ENCODE measurements at places on chromosomes 7 and 10.
A peak's percentile ranks its signal among the peaks of the same experiment; 100 is the strongest.

GRCh38 chr10:51926337-51926736 lies 226.9 kb upstream of the CSTF2T start:
- no peak for DNase-seq

- DNase-seq: no peak
Observed at GRCh38 chr7:2954433-2954853, 89.2 kb downstream of the CARD11 start.

- DNase-seq: no peak
Observed at GRCh38 chr7:69612981-69613380, 14.7 kb downstream of the AUTS2 start.

DNA sequence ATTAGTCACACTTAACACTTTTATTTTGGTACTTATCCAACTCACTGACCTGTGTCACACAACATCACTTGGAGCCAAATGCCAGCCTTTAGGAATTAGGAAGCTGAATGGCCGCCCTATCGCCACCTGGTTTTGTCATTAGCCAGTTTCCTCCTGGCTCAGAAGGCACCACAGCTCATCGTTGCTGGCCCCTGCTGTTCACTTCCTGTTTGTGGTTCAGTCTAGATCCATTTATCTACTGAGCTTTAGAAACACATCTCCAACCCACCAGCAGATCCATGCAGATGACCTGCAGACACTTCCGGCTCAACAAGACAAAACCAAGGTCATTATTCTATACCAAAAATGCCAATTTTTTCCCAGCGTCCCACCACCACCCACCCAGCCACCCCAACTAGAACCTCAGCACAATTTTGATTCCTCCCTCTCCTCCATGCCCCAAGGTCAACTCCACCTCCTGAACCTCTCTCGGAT lies 193.5 kb upstream of the NEBL start:
- DNase-seq: no peak

DNA sequence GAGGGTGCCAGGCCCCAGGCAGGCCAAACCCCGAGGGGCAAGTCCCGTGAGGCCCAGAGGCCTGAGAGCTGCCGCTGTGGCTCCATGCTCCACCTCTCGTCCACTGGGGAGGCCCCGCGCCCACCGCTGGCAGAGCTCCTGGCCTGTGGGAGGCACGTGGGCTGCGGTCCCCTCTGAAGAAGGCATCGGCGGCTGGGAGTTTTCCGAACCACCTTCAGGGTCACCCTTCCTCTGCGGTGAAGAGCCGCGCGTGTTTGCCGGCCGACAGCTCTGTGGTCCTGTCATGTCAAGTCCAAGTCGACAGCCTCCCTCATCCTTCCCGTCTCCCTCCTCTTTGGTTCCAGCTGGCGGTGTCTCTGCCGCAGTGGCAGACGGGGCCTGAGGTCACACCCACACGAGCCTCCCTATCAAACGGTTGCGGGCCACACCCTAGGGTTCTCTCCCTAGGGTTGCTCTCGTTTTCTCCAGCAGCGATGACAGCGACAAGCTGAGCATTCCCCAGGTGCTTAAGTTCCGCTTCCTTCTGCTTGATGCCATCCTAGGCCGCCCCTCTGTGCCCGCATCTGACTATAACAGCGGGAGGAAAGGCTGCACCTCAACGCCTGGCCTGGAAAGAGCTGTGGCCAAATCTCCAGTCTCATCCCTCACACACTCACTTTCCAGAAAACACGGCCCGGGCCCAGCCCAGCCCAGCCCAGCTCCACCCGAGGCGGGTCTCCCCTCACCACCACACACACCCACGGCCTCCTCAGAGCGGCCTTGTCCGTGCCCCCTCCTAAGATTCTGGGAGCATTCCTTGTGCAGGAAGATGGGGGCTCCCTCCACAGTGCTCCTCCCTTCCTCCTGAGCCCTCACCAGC lies 185.0 kb downstream of the ELFN1 start:
- peak; percentile 66 for DNase-seq

DNA sequence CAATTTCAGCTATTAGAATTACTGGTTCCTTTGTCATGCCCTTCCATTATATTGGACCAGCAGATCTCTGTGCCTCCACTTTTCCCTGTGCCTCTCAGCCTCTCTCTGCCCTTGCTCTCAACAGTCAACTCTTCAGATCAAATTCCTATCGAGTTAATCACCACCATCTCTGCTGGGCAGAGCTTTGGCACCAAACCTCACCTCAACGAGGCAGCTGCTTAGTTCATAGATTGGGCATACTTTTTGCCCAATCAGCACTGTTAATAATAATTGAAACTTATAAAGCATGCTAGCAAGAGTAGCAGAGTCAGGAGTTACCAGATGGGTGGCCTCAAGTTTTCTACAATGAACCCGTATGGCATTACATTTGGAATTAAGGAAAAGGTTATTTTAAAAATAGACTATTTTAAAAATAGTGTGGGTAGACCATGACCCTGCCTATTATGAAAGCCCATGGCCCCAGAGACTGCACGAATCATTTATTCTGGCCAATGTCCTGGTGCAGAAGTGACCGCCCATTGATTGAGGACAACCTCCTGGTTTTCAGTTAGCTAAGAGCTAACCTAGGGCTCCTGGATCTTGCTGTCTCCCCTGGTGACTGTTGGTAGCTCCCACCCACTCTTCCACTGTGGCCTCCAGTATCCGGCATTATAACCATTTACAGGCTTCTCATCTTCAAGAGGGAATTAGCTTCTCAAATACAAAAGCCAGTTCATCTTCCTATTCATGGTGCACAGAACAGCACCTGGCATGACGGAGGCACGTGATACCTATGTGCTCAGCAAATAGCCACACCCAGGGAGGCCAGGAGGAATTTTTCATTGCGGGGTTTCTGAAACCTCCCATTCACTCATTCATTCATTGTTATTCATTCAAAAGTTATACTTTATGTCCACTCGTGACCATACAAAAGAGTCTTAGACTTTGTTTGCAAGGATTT lies 265.4 kb downstream of the INHBA start:
- DNase-seq: no peak

GRCh38 chr7:107076781-107077698 lies 32.5 kb downstream of the PRKAR2B start:
- no peak for DNase-seq

DNA sequence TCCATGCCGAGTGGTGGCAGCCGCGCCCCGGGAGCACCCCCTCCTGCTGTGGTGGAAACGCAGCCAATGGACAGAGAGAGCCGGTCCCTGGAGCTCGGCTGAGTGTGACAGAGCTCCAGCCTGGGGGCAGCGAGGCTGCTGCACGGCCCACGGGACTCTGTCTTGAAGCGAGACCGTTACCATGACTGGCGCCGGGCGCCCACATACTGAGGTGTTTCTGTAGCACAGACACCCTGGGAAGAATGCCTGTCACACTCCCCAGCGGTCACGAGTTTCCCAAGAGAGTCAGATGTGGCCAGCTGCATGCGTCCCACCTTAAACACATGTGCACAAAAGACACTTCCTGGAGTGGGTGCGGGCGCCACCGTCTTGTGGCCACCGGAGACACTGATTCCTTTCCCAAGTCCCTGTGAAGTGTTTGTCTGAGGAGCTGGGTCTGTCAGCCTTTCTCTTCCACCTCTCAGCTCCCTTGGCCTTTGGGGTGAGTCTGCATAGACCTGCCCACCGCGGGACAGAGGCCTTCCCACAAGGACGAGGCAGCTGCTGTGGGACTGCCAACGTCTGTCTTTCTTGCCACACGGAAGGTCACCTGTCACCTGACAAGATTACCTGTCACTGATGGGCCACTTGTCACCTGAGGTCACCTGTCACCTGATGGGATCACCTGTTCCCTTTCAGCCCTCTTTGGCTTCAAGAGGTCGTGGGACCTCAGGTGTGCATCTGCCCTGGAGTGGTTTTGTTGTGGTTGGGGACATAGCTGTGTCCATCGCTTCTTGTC lies 94.6 kb downstream of the DNAJB6 start:
- DNase-seq: no peak

DNA sequence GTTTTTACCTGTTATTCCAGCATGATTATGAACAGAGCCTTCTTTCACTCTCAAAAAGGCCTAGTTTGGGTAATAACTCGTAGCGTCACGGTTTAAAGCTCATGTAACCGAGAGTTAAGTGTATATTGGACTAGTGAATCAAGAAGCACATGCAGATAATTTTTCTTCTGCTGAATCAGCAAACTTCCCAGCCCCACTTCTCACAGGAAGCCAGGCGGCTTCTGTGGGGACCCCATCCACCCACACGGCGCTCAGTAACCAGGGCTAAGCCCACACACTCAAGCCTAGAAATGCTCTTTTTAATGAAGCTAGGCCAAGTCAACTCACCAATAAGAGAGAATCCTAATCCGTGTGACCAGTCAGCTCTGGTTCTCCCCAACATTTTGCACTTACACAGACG lies 191.2 kb upstream of the MGMT start:
- no peak for DNase-seq

- DNase-seq: no peak
Observed at GRCh38 chr7:51602376-51602775, 285.8 kb upstream of the COBL start.

Measured in NCI-H2171 treated with DMSO at 0.1 percent for 48 hours (cell line).